ENCODE measurements at places on chromosomes 5 and 9. TPM values are rescaled to one million over a fixed set of nuclear protein-coding genes. Genes with fewer than 3 reads are reported as not detected.

The RMRP gene
- total RNA-seq: 32,961 TPM

The WDR38 gene
- not detected for total RNA-seq

The TMEM171 gene
- total RNA-seq: not detected

The ACOT12 gene
- not detected for total RNA-seq

The GABRG2 gene
- total RNA-seq: 0.51 TPM

The PCDHGC5 gene
- total RNA-seq: 2.9 TPM

The PKD2L2 gene
- not detected for total RNA-seq

The SOHLH1 gene
- 0.18 TPM for total RNA-seq

DNA sequence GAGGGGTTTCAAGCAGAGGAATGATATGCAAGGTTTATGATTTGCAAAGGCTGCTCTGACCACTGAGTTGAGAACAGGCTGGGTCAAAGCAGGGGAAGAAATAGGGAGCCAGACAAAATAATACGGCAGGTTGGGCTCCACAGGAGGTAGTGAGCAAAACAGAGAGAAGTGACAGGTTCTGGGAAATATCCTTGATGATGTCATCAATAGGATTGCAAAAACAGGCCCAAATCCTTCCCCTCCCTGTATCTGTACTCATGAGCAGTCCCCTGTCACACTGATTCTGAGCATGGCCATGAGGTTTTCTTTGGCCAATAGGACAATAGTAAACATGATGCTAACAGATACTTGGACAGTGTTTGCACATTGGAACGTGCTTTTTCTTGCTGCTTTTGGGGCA is 471.8 kb upstream of the BRINP1 start:
- no peak overlapping the region for H3K27ac ChIP-seq
- H3K36me3 ChIP-seq: no peaks in the 10 kb centered on the region
- H3K27me3 ChIP-seq: peaks cover 7% of the 10 kb centered on the region
- H3K4me3 ChIP-seq: no peak overlapping the region

DNA sequence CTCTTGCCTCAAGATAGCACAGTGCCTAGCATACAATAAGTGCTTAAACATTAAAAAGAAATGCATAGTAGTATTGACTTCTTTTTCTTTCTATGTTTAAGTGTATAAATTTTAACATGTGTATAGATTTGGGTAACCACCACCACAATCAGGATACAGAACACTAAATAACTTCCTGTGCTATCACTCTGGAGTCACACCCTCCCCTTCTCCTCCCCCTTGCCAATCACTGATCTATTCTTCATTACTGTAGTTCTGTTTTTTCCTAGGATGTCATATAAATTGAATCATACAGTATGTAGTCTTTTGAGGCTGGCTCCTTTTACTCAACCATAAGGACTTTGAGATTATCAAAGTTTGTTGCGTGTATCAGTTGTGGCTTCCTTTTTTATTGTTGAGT is 68.5 kb downstream of the OSTF1 start:
- H3K27me3 ChIP-seq: no peaks in the 10 kb centered on the region
- no peaks in the 10 kb centered on the region for H3K4me1 ChIP-seq
- no peak overlapping the region for H3K4me3 ChIP-seq
- DNase-seq: no peak
- no peak overlapping the region for H3K27ac ChIP-seq

- peaks cover 2% of the 10 kb centered on the region for H3K27me3 ChIP-seq
- no peak overlapping the region for H3K4me3 ChIP-seq
- DNase-seq: no peak
Measured at GRCh38 chr5:170769898-170770416, 13.6 kb upstream of the GABRP start.

GRCh38 chr9:121976751-121977150 is 116.4 kb downstream of the TTLL11 start:
- no peaks in the 10 kb centered on the region for H3K27me3 ChIP-seq
- H3K4me3 ChIP-seq: no peak overlapping the region
- DNase-seq: no peak
- H3K27ac ChIP-seq: no peak overlapping the region
- H3K4me1 ChIP-seq: no peaks in the 10 kb centered on the region

DNA sequence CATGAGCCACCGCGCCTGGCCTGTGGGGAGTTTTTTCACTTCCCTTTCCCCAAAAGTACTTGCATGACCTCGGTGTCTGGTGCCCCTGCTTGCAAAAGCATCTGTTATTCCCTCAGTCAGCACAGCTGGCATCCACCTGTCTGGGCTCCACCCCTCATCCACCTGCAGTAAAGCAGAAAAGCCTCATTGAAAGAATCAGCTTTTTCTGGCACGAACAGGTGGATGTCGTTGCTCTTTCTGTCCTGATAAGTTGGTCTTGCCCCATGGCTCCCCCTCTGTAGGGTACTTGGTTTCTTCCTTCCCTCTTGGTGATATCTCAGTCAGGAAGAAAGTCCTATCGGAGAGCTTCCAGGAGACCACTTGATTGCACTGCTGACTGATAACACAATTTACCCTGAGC is 37.4 kb downstream of the WWC1 start:
- H3K36me3 ChIP-seq: no peaks in the 10 kb centered on the region
- DNase-seq: peak; percentile 40
- no peak overlapping the region for H3K4me3 ChIP-seq
- peaks cover 13% of the 10 kb centered on the region for H3K4me1 ChIP-seq

GRCh38 chr9:88998911-88999310 is 7.6 kb downstream of the S1PR3 start:
- H3K27ac ChIP-seq: no peak overlapping the region
- peaks cover 3% of the 10 kb centered on the region for H3K27me3 ChIP-seq
- peaks cover 18% of the 10 kb centered on the region for H3K36me3 ChIP-seq
- no peak for DNase-seq

GRCh38 chr9:6655036-6655435 is 9.5 kb upstream of the GLDC start:
- H3K27ac ChIP-seq: no peak overlapping the region
- H3K4me3 ChIP-seq: no peak overlapping the region
- H3K36me3 ChIP-seq: no peaks in the 10 kb centered on the region
- no peak for DNase-seq
- no peaks in the 10 kb centered on the region for H3K27me3 ChIP-seq

DNA sequence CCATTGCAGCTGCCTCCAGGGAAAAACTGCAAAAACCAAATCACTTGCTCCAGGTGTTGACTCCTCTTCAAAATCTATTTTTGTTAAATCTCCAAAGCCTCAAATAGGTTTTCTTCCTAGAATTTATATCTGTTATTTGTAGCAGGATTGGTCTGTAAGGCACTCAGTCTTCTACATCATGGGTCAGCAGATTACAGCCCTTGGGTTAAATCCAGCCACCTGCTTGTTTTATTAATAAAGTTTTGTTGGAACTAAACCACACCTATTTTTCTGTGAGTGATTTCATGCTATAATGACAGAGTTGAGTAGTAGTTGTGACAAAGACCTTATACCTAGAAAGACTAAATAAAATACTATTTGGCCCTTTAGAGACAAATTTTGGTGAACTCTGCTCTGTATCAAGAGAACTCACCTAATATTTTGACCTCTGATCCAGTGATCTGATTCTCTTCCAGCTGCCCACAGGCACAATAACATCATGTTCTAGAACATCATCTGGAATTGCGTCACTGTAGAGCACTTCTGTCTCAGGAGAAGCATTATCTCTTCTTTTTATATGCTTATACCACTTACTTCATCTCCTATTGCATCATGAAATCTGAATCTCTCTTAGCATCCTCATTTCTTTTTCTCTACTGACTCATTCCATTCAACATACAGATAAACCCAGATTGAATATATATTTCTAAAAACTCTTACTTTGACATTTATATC is 130.1 kb downstream of the RPS23 start:
- H3K27me3 ChIP-seq: no peaks in the 10 kb centered on the region
- H3K4me1 ChIP-seq: no peaks in the 10 kb centered on the region
- no peak overlapping the region for H3K4me3 ChIP-seq

DNA sequence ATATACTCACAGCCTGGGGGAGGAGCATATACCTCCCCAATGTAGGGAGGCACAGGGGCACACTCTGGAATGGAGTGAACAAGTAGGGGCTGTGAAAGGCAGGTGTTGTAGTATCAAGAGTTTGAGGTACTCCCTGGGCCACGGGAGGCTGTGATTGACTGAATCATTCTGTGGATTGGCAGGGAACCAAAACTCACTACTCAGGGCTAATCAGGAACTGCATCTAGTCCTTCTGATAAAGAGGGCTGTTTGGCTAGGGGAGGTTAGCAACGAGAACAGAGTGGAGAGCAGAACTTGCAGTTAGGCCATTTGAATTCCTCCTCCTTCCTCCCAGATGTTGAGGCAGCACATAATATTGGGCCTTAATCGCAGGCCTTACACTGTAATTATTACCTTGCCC is 369.2 kb upstream of the MPDZ start:
- H3K4me1 ChIP-seq: peaks cover 2% of the 10 kb centered on the region
- no peaks in the 10 kb centered on the region for H3K27me3 ChIP-seq
- H3K36me3 ChIP-seq: peaks cover 9% of the 10 kb centered on the region

DNA sequence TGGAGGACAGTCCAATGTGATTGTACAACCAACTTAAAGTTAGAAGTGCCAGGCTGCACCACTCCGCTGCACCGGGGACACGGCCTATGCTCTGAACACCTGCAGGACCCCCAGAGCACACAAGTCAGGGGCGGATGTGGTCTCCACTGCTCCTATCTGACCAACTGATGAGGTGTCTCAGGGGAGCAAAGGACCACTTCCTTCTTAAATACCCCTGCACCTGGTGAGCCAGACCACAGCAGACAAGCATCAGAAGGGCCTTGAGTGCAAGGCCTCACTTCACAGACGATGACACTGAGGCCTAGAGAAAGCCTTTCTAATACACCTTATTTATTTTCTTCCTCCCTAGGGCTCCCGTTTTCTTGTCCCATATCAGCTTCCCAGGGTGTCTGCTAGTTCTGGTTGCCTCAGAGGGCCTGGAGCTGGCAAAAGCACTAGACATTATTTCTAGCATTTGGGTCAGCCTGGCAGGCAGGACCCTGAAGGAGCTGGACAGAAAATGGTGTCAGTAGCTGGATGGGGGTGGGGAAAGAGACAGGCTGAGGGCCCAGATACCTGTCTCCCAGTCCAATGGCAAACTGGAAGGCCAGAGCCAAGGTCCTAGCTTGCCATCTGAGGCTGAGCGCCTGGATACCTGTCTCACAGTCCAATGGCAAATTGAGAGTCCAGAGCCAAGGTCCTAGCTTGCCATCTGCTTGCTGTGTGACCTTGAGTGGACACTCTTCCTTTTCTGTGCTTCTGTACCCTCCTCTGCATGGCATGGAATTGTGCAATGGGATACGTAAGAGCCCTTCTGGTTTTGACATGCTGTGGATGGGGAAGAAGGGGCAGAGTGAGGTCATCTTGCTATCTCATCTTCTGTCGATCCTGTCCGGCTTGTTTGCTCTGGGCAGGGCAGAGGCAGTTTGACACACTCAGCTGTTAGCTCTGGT is 9.0 kb downstream of the CCDC69 start:
- no peaks in the 10 kb centered on the region for H3K36me3 ChIP-seq
- H3K4me1 ChIP-seq: no peaks in the 10 kb centered on the region
- no peak overlapping the region for H3K27ac ChIP-seq

DNA sequence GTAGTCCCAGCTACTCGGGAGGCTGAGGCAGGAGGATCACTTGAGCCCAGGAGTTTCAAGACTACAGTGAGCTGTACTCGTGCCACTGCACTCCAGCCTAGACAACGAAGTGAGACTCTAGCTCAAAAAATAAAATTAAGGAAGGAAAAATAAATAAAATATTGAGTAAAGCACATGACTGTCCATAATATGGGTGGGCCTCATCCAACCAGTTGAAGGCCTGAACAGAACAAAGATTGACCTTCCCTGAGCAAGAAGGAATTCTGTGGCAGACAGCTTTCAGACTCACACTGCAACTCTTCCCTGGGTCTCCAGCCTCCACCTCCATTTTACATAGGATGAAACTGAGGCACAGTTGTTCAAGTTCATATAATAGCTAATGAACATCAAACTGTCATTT is 72.3 kb downstream of the RAD23B start:
- no peak overlapping the region for H3K27ac ChIP-seq
- DNase-seq: no peak
- no peaks in the 10 kb centered on the region for H3K4me1 ChIP-seq
- no peak overlapping the region for H3K4me3 ChIP-seq
- H3K36me3 ChIP-seq: peaks cover 4% of the 10 kb centered on the region
- peaks cover 5% of the 10 kb centered on the region for H3K27me3 ChIP-seq

- peaks cover 8% of the 10 kb centered on the region for H3K4me1 ChIP-seq
- no peak overlapping the region for H3K27ac ChIP-seq
Measured at GRCh38 chr5:10410662-10411061, 31.0 kb upstream of the ROPN1L start.

GRCh38 chr5:59039296-59040023 is 456.6 kb downstream of the RAB3C start:
- DNase-seq: peak; percentile 65
- H3K4me1 ChIP-seq: peaks cover 11% of the 10 kb centered on the region
- peaks cover 4% of the 10 kb centered on the region for H3K27me3 ChIP-seq

DNA sequence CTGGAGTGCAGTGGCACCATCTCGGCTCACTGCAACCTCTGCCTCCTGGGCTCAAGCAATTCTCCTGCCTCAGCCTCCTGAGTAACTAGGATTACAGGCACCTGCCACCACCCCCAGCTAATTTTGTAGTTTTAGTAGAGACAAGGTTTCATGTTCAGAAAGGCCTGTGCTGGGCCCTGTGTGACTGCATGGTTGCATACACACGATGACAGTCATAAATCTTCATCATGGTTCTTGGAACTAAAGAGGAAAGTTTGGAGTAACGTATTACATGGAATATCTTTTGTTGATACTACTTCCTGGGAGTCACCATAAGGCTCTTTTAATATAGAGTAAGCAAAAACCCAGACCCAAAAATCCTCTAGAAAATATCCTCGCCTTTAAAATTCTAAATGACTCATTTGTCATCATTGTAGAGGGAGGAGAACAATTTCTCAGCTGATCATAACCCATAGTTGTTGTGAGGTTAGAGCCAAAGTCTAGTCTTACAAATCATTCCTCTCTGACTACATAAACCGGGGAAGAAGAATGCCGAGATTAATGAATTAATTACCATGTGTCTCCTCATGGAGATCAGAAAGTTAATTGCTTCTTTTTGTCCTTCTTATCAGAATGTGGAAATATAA is 47.0 kb downstream of the KLF9 start:
- peaks cover 3% of the 10 kb centered on the region for H3K36me3 ChIP-seq
- no peak overlapping the region for H3K4me3 ChIP-seq
- H3K27me3 ChIP-seq: peaks cover 1% of the 10 kb centered on the region

DNA sequence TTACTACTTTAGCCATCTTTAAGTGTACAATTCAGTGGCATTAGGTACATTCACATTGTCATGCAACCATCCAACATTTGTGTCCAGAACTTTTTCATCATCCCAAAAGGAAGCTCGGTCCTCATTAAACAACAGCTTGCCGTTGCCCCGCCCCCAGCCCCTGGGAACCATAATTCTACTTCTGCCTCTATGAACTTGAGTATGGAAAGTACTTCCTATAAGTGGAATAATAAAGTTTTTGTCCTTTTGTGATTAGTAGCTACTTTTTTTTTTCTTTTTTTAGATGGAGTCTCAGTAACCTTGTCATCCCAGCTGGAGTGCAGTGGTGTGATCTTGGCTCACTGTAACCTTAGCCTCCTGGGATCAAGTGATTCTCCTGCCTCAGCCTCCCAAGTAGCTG is 5.0 kb downstream of the GBGT1 start:
- H3K27me3 ChIP-seq: peaks cover 1% of the 10 kb centered on the region
- H3K27ac ChIP-seq: no peak overlapping the region
- peaks cover 31% of the 10 kb centered on the region for H3K36me3 ChIP-seq
- DNase-seq: no peak
- H3K4me3 ChIP-seq: no peak overlapping the region
- H3K4me1 ChIP-seq: peaks cover 11% of the 10 kb centered on the region

All from endothelial cell (in vitro differentiated cells).